NCI-H1417 treated with DMSO at 0.1 percent for 48 hours (cell line): ENCODE measurements at places on chromosomes 5 and 9.

DNA sequence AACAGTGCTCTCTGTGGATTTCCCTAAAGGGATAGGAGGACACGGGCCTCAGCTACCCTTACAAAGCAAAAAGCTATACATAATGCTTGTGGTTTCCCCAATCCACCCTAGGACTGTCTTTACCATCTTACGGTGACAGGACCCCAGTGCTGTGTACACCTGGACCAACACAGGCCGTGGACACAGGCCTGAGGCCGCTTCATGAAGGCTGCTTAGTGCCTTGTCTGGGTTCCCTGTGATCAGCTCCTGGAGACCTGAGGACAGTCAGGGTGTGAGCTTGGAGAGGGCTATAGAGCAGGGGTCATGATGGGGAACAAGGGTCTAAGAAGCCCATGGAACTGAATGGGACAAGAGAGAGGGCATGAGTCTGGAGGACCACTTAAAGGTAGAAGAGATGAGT lies 2.9 kb downstream of the FANCG start:
- no peak for DNase-seq

DNA sequence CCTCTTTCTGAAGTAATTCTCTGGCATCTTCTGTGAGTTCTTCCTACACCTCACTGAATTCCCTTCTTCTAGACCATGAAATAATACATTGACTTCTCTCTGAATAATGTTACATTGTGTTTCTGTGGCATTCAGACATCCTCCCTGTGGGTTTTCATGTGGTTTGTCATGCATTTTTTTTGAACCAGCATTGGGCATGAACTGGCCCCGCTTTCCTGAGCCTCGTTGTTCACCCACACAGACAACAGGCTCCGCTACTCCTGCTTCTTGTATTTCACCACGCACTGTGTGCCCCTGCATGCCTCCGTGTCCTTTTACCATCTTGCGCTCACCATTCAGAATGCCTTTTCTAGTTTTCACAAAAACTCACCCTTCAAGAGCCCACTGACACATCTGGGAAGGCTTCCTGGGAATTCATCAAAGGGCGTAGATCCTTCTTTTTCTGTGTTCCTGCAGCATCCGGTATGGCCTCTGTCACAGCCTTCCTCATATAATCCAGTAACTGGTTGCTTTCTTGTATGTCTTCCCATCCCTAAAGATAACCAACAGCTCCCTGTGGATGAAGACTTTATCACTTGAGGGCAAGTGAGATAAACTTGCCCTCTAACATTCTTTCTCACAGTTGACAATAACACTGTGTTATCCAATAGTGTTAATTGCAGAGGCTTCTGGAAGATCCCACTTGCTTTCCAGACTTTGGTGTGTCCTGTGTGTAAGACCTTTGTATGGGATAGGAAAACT lies 51.5 kb upstream of the ADAMTSL1 start:
- no peak for DNase-seq

- DNase-seq = no peak
These were observed 256.2 kb downstream of the FER start for GRCh38 chr5:109003928-109004327.

- DNase-seq = no peak
These were observed 65.4 kb downstream of the PRRC1 start for GRCh38 chr5:127582773-127583370.

- DNase-seq = no peak
These were observed 241.5 kb downstream of the AUH start for GRCh38 chr9:91120200-91120599.
